ENCODE measurements at places on chromosomes 7 and 10.

DNA sequence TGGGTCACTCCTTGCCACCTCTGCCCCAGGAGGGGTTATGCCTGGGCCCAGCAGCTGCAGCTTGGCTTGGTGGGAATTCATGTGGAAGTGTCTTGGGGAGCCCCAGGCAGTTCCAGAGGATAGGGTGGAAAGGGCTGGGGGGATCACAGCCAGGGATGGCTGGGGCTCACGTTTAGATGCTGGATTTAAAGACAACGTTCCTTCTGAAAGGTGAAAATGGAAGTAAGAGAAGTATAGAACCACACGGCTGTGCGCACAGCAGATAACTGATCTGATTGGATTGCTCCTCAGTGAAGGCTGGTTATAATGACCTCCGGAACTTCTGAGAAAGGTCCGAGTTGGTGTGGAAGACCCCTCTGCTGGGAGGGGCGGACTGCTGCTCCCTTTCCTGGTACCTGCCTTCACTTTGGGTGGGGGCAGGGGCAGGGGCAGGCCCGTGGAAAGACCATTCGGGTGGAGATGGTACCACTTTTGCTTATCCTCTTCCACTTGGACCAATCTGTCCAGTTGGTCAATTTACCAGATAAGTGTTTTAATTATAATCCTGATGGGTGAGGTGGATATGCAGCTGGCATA, 7.9 kb upstream of the MYL7 start:
- H3K4me1 ChIP-seq = peaks cover 18% of the 10 kb centered on the region
- no peak for DNase-seq
- no peak overlapping the region for H3K27ac ChIP-seq
- H3K4me3 ChIP-seq = no peak overlapping the region

GRCh38 chr7:30335763-30336487, 51.5 kb downstream of the ZNRF2 start:
- DNase-seq = no peak
- peaks cover 72% of the 10 kb centered on the region for H3K4me1 ChIP-seq
- H3K36me3 ChIP-seq = peaks cover 1% of the 10 kb centered on the region

DNA sequence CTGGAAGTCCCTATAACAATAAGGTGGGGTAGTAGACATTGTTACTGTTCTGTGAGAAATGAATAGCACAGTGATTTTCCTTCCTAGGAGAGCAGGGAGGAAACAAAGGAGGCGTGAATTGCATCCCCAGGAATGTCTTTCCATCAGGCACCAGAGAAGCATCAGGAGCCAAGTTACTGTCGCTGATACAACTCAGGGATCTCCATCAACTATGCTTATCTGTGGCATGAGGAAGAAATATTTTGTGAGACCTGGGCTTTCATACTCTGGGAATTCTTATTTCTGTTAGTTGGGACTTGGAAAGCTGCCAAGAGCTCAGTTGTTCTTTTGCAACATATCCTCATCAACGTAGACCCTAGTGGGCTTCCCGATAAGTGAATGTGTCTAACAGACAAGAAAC, 622.3 kb downstream of the SUGCT start:
- no peak overlapping the region for H3K27ac ChIP-seq
- no peak for DNase-seq
- H3K4me1 ChIP-seq = no peaks in the 10 kb centered on the region
- H3K27me3 ChIP-seq = no peaks in the 10 kb centered on the region
- H3K36me3 ChIP-seq = no peaks in the 10 kb centered on the region
- H3K4me3 ChIP-seq = no peak overlapping the region

- peaks cover 18% of the 10 kb centered on the region for H3K36me3 ChIP-seq
- no peak overlapping the region for H3K4me3 ChIP-seq
- peaks cover 18% of the 10 kb centered on the region for H3K4me1 ChIP-seq
- H3K27me3 ChIP-seq = no peaks in the 10 kb centered on the region
- DNase-seq = no peak
These were observed 9.9 kb downstream of the MICU1 start for GRCh38 chr10:72615970-72616369.

- H3K27ac ChIP-seq = no peak overlapping the region
- no peak overlapping the region for H3K4me3 ChIP-seq
- H3K36me3 ChIP-seq = no peaks in the 10 kb centered on the region
- H3K27me3 ChIP-seq = no peaks in the 10 kb centered on the region
- H3K4me1 ChIP-seq = no peaks in the 10 kb centered on the region
- DNase-seq = no peak
These were observed 963.7 kb downstream of the REEP3 start for GRCh38 chr10:64484811-64485330.

GRCh38 chr10:93542358-93542791, 24.1 kb upstream of the FFAR4 start:
- H3K27ac ChIP-seq = no peak overlapping the region
- no peaks in the 10 kb centered on the region for H3K4me1 ChIP-seq
- H3K27me3 ChIP-seq = peaks cover 5% of the 10 kb centered on the region
- no peak overlapping the region for H3K4me3 ChIP-seq
- no peaks in the 10 kb centered on the region for H3K36me3 ChIP-seq

- H3K27me3 ChIP-seq = peaks cover 5% of the 10 kb centered on the region
- peaks cover 3% of the 10 kb centered on the region for H3K36me3 ChIP-seq
- H3K4me3 ChIP-seq = peak overlapping the region; percentile 99
- DNase-seq = no peak
- H3K27ac ChIP-seq = no peak overlapping the region
These were observed 623 bp upstream of the CEP41 start for GRCh38 chr7:130441408-130441869.
